ENCODE measurements at places on chromosomes 2 and 18. TPM values are rescaled to one million over a fixed set of nuclear protein-coding genes. Genes with fewer than 3 reads are reported as not detected.

- no peak for DNase-seq
These were observed 431.9 kb upstream of the HS6ST1 start for GRCh38 chr2:128750328-128751165.

DNA sequence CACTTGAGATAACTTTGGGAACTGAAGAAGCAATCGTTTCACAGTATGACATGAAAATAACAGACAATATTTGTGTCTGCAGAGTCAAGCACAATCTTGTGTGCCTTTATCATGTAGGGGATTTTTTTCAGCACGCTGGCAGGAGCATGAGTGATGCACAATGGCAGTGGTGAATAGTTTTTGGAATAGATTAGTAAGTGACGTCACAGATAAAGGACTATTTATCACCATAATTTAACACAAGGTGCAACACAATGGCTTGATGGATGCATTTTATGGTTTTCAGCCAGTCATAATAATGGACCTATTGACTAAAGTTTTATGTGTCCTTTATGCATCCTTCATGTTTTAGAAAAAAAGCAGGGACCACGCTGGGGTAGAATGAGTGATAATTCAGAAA, 559.8 kb upstream of the FANCL start:
- no peak for DNase-seq

Gene CIAO1
- total RNA-seq: 71.2 TPM

DNA sequence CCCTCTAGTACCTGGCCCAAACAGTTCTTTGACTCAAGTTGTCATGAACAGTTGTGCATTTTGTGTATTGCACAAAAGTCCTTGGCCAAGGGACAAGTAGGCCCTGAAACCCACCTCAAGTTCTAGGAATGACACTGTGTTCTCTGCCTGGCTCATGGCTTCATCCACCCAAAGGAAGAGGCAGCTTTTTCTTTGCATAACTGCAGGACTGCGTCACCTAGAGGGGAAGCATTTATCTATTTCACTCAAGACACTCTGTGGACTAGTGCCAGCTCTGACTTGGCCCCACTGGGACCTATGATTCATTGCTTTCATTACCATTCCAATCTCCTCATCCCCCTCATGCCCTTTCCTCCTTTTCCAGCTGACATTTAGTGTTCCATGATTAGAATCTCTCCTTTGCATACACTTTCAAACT, 119.3 kb upstream of the SIX2 start:
- DNase-seq: peak; percentile 75

- no peak for DNase-seq
These were observed 5.2 kb downstream of the APCDD1 start for GRCh38 chr18:10459587-10459986.

GRCh38 chr18:75422341-75422910, 5.1 kb downstream of the SMIM21 start:
- DNase-seq: no peak

DNA sequence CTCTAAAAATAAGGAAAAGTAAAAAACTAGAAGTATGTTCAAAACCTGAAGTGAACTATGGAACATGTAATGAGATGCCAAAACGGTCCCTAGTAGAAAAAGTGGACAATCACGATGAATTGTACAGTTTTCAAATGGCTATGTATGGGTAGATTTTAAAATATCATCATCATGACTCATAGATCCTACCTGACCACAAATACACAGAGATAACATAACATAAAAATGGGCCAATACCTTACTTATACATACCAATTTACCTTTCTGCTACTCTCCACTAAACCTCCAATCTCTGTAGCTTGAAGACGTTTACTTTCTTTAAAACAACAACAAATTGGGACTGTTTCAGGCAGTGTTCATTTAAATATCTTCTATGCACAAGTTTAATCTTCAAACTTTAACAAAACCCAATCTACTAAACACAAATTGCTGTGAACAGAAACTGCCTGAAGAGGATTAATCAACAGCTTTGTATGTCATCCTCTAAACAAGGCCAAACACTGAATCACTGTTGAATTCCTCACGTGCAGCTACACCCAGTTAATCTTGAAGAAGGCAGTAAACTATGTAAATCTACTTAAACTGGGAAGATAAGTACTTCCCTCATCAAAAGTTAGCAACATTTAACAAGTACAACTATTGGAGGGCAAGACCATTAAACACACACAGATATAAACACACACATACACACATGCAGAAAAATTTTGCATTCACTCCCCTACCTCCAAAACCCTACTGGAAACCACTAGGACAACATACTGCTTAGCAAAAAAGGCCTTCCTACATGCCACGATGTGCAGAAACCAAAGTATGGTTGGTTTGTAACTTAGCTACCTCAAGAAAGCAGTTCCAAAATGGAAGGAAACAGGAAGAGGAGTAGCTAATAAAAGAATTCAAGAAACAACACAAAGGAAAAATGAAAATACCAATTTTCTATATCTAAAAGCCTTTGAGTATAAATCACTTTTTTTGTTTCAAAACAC, 90.3 kb downstream of the RBMS1 start:
- no peak for DNase-seq

Data from Karpas-422 (cell line).